CD8-positive, alpha-beta memory T cell (primary cell): ENCODE measurements at places on chromosomes 13 and 19. TPM values are rescaled to one million over a fixed set of nuclear protein-coding genes. Genes with fewer than 3 reads are reported as not detected.

Gene PSG1
- not detected for total RNA-seq

Gene ODAD3
- 0.11 TPM for total RNA-seq

Gene IZUMO4
- total RNA-seq: 9.7 TPM

Gene ZNF154
- 7.7 TPM for total RNA-seq

Gene ZNF549
- total RNA-seq: 6.9 TPM

DNA sequence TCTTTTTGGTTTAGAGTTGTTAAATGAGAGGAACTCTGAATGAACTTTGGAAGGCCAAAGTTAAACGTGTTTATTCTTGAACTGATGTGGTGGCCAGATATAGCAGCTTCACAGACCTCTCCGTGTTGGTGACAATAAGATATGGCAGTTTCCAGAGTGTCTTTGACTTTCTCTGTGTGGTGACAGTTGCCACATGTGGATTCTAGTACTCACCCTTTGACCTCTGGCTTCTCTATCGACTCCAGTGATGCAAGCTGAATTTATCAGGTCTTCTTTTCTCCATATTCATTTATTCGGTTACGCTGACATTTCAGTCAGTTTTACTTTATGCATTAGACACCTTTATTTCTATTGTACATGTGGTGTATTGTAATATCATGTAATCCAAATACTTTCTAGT is 1469.5 kb downstream of the SLITRK1 start:
- H3K36me3 ChIP-seq: no peaks in the 10 kb centered on the region
- H3K27me3 ChIP-seq: no peaks in the 10 kb centered on the region
- H3K4me1 ChIP-seq: no peaks in the 10 kb centered on the region
- no peak overlapping the region for H3K4me3 ChIP-seq
- no peak overlapping the region for H3K27ac ChIP-seq
- no peak for DNase-seq

- no peak for DNase-seq
- no peaks in the 10 kb centered on the region for H3K27me3 ChIP-seq
- no peak overlapping the region for H3K27ac ChIP-seq
- no peak overlapping the region for H3K4me3 ChIP-seq
Observed at GRCh38 chr19:51173681-51174080, 31.6 kb downstream of the SIGLEC7 start.

- peaks cover 76% of the 10 kb centered on the region for H3K4me1 ChIP-seq
- H3K27me3 ChIP-seq: no peaks in the 10 kb centered on the region
- H3K27ac ChIP-seq: no peak overlapping the region
- DNase-seq: no peak
- H3K4me3 ChIP-seq: no peak overlapping the region
- H3K36me3 ChIP-seq: no peaks in the 10 kb centered on the region
Observed at GRCh38 chr13:74056801-74057542, 77.2 kb downstream of the KLF12 start.

DNA sequence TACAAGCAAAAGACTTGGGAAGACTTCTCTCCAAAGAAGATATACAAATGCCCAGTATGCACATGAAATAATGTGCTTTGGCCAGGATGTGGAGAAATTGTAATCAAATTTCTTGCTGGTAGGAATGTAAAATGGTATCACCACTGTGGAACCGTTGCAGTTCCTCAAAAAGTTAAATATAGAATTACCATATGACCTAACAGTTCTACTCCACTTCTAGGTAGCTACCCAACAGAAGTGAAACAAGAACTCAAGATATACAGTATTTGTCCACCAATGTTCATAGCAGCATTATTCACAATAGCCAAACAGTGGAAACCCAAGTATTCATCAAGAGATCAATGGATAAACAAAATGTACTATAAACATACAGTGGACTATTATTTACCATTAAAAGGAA is 95.0 kb upstream of the KLF5 start:
- H3K27ac ChIP-seq: no peak overlapping the region
- H3K4me3 ChIP-seq: no peak overlapping the region
- H3K27me3 ChIP-seq: no peaks in the 10 kb centered on the region
- no peaks in the 10 kb centered on the region for H3K36me3 ChIP-seq

DNA sequence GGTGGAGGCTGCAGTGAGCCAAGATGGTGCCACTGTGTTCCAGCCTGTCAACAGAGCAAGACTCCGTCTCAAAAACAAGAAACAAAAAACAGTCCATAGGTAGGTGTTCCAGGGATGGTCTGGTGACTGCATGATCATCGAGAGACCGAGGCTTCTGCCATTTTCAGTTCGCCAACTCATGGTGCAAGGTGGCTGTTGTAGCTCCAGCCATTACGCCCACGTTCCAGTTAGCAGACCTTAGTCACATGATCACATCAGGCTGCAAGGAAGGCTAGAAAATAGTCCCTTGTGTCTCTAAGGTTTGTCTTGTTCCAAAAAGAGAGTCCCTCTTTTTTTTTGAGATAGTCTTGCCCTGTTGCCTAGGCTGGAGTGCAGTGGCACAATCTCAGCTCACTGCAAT is 3.1 kb upstream of the CLASRP start:
- no peak overlapping the region for H3K4me3 ChIP-seq
- no peaks in the 10 kb centered on the region for H3K27me3 ChIP-seq
- no peak for DNase-seq
- H3K4me1 ChIP-seq: peaks cover 14% of the 10 kb centered on the region

- H3K36me3 ChIP-seq: no peaks in the 10 kb centered on the region
- no peak overlapping the region for H3K27ac ChIP-seq
- H3K4me3 ChIP-seq: no peak overlapping the region
Observed at GRCh38 chr13:46885018-46885417, 11.8 kb downstream of the HTR2A start.

GRCh38 chr19:15240515-15240914 is 8.3 kb upstream of the EPHX3 start:
- no peak overlapping the region for H3K27ac ChIP-seq
- no peaks in the 10 kb centered on the region for H3K27me3 ChIP-seq
- no peak for DNase-seq
- H3K4me1 ChIP-seq: no peaks in the 10 kb centered on the region

DNA sequence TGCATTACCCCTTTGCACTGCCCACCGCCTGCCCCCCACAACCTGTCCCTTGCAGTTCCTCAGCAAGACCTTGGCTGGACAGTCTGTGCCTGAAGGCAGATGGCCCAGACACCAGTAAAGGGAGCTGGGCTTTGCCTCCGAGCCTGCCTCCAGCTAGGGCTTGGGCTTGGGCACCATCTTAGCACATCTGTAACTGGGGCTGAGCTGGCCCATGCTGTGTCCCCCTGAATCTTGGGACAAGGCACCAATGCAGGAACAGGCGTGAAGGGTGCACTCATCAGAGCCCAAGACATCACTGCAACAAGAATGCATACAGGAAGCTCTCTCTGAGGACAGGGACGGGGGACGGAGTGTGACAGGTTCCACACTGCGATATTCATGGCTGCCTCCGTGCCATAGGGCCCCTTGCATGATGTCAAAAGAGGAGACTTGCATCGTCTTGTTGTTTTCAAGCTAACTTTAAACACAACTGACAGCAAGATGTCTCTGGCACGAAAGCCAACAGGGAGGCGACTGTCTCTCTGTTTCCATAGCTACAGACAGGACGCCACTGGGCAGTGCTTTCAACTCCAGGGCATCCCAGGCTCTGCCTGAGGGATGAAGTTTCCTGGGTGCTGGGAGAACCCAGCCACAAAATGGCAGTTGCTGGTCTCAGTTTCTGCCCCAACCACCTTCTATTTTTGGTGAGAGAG is 8.7 kb upstream of the CHST8 start:
- H3K36me3 ChIP-seq: no peaks in the 10 kb centered on the region
- H3K27me3 ChIP-seq: no peaks in the 10 kb centered on the region
- H3K4me3 ChIP-seq: no peak overlapping the region
- no peak for DNase-seq

DNA sequence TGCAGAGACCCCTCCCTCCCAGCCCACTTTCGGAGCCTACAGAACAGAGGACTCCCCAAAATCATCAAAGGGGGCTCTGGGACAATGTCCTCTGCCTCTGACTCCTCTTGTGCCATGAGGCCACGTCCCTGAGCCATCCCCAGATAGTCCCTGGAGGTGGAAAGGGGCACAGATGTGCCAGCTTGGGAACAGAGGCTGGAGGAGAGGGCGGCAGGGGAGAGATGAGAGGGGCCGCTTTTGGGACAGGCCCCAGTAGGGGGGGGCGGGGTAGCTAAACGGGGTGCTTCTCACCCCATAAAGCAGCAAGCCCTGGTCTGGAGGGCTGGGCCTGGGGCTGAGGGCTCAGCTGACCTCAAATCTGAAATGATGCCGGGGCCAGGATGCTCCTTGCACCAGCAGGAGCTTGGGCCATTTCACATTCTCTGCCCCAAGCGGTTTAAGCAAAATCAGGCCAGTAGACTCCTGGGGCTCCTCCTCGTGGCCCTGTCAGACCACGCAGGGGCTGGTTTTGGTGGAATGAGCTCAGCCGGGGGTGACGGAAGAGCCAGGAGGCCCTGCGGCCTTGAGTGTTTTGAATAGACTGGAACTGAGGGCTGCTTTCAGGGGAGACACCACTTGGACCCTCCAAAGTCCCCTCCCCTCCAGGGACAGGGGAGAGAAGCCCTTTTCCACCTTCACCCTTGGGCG is 27.1 kb downstream of the ONECUT3 start:
- H3K4me1 ChIP-seq: no peaks in the 10 kb centered on the region
- no peaks in the 10 kb centered on the region for H3K36me3 ChIP-seq
- no peak for DNase-seq
- peaks cover 37% of the 10 kb centered on the region for H3K27me3 ChIP-seq
- no peak overlapping the region for H3K27ac ChIP-seq

DNA sequence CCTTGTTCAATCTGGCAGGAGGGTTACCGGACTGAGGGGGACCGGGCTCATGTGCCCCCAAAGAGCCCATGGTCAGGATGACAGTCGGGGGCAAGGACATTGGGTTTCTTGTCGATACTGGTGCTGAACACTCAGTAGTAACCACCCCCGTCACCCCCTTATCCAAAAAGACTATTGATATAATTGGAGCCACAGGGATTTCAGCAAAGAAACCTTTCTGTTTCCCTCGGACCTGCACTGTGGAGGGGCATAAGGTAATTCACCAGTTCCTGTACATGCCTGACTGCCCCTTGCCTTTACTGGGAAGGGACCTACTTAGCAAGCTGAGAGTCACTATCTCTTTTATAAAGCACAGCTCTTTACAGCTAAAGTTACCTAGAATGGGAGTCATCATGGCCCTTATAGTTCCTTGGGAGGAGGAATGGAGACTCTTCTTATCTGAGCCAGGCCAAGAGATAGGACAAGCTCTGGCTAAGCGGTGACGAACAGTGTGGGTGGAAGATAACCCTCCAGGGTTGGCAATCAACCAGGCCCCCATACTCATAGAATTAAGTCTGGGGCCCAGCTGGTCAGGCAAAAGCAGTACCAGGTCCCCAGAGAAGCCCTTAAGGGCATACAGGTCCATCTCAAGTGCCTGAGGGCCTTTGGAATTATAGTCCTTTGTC is 603.7 kb downstream of the UQCRFS1 start:
- H3K4me3 ChIP-seq: no peak overlapping the region
- H3K4me1 ChIP-seq: no peaks in the 10 kb centered on the region
- peak overlapping the region; percentile 68 for H3K27ac ChIP-seq
- no peak for DNase-seq

- no peak overlapping the region for H3K4me3 ChIP-seq
- DNase-seq: no peak
- H3K4me1 ChIP-seq: peaks cover 16% of the 10 kb centered on the region
- no peaks in the 10 kb centered on the region for H3K27me3 ChIP-seq
Observed at GRCh38 chr13:73742982-73743381, 391.2 kb downstream of the KLF12 start.

GRCh38 chr13:35694549-35695447 is 218.3 kb upstream of the MAB21L1 start:
- H3K36me3 ChIP-seq: no peaks in the 10 kb centered on the region
- H3K27me3 ChIP-seq: no peaks in the 10 kb centered on the region
- no peak for DNase-seq
- H3K27ac ChIP-seq: no peak overlapping the region
- H3K4me3 ChIP-seq: no peak overlapping the region

DNA sequence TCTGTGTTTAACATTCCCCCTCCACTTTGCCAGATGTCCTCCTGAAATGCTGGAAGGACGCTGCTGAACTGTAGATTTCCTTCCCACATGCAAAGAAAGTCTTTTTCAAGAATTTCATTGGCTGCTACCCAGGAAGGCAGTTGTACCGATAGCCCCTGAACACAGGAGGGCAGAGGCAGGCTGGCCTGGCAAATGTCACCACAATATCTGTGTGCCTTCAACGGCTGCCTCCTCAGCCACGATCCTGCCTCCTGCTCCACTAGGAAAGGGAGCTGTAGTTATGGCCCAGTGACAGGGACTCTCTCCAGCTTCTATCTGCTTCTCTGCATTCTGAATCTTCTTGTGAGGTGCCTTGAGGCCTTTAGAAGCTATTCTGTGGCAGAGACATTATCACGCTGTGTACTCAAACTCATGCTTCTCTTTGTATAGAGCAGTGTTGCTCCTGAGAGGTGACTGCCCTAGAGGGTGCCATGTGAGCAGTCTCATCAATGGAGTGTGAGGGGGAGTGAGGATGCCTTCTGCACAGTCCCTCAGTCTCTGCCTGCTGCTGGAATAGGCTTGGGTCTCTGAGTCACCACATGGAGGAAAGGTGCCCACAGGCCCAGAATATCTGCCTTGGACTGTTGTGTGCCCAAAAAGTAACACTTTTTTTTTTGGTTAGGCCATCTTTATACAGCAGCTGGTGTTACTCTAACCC is 279.8 kb downstream of the DNAJC15 start:
- no peak overlapping the region for H3K4me3 ChIP-seq
- H3K36me3 ChIP-seq: no peaks in the 10 kb centered on the region
- H3K4me1 ChIP-seq: no peaks in the 10 kb centered on the region
- H3K27ac ChIP-seq: no peak overlapping the region
- no peak for DNase-seq
- peaks cover 3% of the 10 kb centered on the region for H3K27me3 ChIP-seq

DNA sequence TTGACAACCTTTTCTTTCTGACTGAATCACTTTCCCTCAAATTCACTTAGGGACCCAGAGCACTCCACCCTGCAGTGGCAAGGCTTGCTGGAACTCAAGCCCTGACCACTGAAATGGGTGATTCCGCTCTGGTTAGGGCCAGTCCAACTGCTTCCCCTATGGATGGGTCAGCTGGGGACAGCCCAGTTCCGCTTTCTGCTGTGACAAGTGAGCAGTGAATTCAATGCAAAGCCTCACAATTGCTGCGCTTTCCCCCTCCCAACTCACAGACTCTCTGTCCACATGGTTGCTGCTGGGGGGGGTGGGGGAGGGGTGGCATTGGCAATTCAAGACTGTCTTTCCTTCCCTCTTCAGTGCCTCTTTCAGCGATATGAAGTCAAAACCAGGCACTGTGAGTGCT is 18.7 kb downstream of the CD70 start:
- H3K27ac ChIP-seq: peak overlapping the region; percentile 31
- peaks cover 3% of the 10 kb centered on the region for H3K4me1 ChIP-seq
- no peak for DNase-seq
- no peak overlapping the region for H3K4me3 ChIP-seq
- no peaks in the 10 kb centered on the region for H3K36me3 ChIP-seq

GRCh38 chr13:92656103-92656502 is 570.5 kb upstream of the GPC6 start:
- no peak overlapping the region for H3K4me3 ChIP-seq
- no peak overlapping the region for H3K27ac ChIP-seq
- H3K4me1 ChIP-seq: no peaks in the 10 kb centered on the region
- H3K36me3 ChIP-seq: no peaks in the 10 kb centered on the region

- no peak overlapping the region for H3K4me3 ChIP-seq
- no peak for DNase-seq
- peaks cover 10% of the 10 kb centered on the region for H3K36me3 ChIP-seq
- peaks cover 7% of the 10 kb centered on the region for H3K4me1 ChIP-seq
- H3K27ac ChIP-seq: no peak overlapping the region
- H3K27me3 ChIP-seq: no peaks in the 10 kb centered on the region
Observed at GRCh38 chr19:10831987-10832938, 3.7 kb downstream of the TMED1 start.

- peaks cover 3% of the 10 kb centered on the region for H3K27me3 ChIP-seq
- H3K36me3 ChIP-seq: no peaks in the 10 kb centered on the region
- no peak overlapping the region for H3K27ac ChIP-seq
- no peak overlapping the region for H3K4me3 ChIP-seq
- DNase-seq: no peak
Observed at GRCh38 chr13:72651144-72651543, 76.3 kb downstream of the MZT1 start.
